GM20000 (cell line): ENCODE measurements at places on chromosomes 5 and 9.
A peak's percentile ranks its signal among the peaks of the same experiment; 100 is the strongest.

- DNase-seq, result no peak
These were observed 39.9 kb downstream of the FNIP1 start for GRCh38 chr5:131756942-131757341.

- no peak for DNase-seq
These were observed 127.1 kb downstream of the GOLPH3 start for GRCh38 chr5:32047056-32047455.

- DNase-seq, result no peak
These were observed 57.5 kb upstream of the NCS1 start for GRCh38 chr9:130114741-130115140.

GRCh38 chr9:93173365-93174051 lies 10.4 kb upstream of the WNK2 start:
- DNase-seq, result no peak

- no peak for DNase-seq
These were observed 346.8 kb downstream of the PIK3R1 start for GRCh38 chr5:68562308-68562707.

DNA sequence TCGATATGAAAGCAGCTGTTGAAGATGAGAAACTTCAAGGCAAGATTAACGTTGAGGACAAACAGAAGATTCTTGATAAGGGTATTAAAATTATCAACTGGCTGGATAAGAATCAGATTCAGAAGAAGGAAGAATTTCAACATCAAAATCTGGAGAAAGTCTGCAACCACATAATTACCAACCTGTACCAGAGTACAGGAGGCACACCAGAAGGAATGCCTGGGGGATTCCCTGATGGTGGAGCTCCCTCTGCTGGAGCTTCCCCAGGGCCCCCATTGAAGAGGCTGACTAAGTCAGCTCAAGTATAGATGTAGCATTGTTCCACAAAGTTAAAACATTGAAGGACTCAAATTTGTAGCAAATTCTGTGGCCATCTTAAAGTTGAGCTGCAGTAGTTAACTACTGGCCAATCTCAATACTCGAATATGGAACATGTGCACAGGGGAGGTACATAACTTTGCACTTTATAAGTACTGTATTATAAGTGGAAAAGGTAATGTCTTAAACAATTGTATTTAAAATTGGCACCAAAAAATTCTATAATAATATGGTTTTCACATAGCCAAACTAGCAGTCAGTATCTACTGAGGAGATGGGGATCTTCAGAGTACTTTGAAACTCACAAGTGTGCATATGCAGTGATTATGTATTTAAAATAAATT lies 237.5 kb downstream of the CHSY3 start:
- peak; percentile 29 for DNase-seq

- no peak for DNase-seq
These were observed 13.5 kb downstream of the PCDH1 start for GRCh38 chr5:141864371-141865370.

- DNase-seq, result no peak
These were observed 21.8 kb upstream of the ANKRD33B start for GRCh38 chr5:10542055-10542550.

- no peak for DNase-seq
These were observed at the start of gene TNC for GRCh38 chr9:115117999-115118878. TSS of gene TNC (minus strand) at chr9:115118157. CDS start at chr9:115091018, 27,139 bp downstream.

DNA sequence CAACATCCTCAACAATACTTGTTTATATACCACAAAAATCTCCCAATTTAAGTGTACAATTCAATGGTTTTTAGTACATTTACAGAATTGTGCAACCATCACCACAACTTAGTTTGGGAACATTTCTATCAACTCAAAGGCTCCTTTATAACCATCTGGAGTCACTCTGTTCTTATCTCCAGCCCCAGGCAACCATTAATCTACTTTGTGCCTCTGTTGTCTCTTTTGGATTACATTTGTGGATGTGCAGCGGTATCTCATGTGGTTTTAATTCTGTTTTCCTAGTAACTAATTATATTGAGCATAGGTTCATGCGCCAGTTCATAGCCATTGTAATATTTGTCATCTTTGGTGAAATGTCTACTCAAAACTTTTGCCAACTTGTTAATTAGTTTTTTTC lies 14.4 kb downstream of the ADAMTS19 start:
- no peak for DNase-seq

DNA sequence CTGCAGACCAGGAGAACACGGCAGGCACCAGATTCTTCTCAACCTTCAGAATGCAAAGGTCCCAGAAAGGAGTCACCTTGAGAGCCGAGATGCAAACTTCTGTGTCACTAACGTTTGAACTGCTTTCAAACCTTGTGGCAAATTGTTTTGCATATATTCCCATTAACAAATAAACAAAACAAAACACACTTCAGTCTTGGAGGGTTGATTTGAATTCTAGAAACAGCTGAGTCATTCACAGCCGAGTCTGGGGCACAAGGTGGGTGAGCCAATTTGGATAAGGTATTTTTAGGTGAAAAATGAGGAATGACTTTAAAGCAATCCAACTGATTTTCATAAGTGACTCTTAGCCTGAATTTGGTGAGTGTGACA lies 38.8 kb upstream of the ANKRD33B start:
- DNase-seq, result no peak

DNA sequence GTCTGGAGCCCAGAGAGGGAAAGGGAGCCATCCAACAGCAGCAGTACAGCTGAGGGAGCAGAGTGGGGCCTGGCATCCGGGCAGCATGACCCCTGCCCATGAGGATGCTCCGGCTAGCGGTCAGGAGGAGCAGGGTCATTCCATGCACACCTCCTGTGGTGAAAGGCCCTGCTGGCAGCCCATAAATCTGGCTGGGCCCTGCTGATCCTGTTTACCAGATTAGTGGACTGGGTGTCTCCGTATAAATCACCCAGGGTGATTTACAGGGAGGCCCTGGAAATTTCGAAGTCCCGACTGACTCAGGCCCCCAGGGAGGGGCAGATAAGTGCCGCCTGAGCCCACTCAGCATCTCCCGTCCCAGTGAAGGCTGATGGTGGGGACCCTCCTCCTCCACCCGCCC lies 117.6 kb upstream of the HAND1 start:
- no peak for DNase-seq

- DNase-seq, result no peak
These were observed 35.4 kb downstream of the GPR107 start for GRCh38 chr9:130089141-130089540.

DNA sequence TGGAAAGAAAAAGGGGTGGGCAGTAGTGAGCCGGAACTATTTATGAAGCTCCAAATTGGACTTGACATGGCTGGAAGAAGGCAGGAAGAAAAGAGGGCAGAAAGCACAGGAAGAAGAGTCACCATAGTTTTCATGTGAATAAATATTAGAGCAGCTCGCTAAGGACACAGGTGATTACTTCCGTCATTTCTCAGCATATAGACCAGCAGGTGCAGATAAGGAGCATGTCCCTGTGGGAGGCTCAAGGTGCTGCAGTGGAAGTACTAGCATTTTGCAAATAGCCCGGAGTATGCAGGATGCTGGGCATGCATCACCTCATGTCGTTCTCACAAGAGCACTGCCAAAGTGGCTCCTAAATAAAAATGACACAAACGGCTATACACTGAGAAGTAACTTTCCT lies 71.3 kb upstream of the HTR4 start:
- DNase-seq, result no peak

DNA sequence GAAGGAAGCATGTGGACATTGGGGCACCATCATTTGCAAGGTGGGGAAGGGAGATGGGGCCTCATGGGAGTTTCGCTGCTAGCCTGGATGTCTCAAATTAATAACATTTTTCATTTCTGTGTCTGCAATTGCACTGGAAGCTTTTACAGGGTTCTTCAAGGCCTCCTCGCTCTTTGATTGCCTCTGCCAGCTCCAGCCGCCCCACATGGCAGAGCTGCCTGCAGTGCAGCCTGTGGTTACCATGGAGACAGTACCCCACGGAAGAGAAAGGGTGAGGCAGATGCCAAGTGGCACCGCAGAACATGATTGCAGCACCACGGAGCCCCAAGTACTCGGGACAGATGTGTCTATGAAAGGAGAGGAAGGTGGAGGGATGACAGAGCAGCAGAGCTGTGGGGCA lies 25.4 kb downstream of the CTNND2 start:
- no peak for DNase-seq

DNA sequence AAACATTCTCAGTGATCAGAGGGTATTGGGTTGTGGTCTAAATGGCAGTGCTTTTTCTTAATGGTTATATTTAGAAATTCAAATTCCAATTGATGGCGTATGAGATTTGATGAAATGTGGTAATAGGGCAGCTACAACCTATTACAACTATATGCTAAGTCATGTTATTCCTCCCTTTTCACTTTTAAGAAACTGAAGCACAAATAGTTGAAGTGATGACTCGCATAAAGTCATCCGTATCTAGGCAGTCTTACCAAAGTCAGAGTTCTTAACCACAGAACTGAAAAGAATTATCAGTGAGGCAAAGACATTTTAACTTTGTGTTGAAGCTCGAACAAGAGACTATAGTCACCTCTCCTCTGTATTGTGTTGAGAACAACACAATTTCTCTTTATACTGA lies 28.2 kb downstream of the C9orf152 start:
- DNase-seq, result no peak

GRCh38 chr5:82534986-82535385 lies 256.8 kb upstream of the RPS23 start:
- DNase-seq, result no peak

DNA sequence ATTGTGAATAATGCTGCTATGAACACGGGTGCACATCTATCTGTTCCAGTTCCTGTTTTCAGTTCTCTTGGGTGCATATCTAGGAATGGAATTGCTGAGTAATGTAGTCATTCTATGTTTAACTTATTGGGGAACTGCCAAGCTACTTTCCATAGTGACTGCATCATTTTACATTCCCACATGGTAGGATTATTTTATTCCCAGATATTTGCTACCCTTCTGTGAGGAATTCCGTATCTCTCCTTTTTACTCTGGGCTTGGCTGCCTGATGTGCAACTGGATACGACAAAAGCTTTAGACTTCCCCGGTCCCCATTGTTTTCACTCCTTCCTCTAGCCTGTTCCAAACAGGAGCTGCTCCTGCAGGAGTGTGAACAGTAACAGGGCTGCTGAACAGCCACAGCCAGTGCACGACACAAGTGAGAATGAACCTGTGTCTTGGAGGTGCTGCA lies 7.2 kb downstream of the TAS2R1 start:
- DNase-seq, result no peak

- no peak for DNase-seq
These were observed 5.6 kb upstream of the LCN2 start for GRCh38 chr9:128143525-128144238.

GRCh38 chr9:107059220-107059619 lies 196.3 kb downstream of the ZNF462 start:
- DNase-seq, result no peak

- DNase-seq, result no peak
These were observed 5.8 kb downstream of the HNRNPAB start for GRCh38 chr5:178210073-178210535.

DNA sequence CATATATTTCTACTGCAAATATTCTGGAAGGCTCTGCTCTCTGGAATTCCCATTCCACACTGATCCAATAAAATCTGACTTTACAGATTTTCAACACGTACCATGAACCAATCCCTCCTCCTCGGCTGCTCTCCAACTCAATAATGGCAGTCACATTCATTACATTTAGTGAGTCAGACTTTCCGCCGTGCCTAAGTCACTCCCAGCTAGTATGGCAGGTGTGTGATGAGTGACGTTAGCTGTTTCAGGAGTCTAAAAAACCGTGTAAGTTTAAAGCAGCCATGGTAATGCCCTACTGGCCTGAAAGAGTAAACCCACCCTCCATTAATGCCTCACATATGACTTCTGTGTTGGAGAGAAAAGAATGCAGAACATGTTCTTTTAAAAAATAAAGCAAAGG lies 3.3 kb downstream of the FBN2 start:
- no peak for DNase-seq

DNA sequence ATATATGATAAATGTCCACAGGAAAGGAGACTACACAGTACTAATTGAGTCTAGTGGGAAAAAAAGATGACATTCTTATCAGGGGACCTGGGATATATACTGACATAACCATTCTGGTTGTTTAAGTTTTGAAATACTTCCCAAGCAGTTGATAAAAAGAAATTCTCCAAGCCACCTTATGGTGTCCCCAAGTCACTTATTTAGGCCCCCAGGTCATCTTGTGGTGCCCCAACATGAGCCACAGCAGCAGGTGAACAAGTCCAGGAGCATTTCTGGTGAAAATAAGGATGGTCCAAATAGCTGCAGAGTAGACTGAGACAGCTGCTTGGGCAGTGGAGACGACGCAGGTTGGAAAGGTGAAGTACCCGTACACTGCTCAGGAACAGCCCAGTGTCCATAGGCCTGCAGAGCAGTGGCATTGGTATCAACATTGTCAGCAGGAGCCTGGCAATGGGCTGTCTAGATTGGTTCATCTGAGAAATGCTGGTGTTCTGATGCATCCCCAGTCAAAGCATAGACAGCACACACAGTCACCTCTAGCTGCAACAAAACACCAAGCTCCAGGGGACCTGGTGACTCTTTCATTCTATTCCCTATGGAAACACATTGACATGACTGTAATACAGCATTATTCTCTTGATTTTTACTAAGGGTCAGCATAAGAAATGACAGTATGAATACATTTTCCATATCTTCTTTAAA lies 430.6 kb downstream of the NR2F1-AS1 start:
- DNase-seq, result no peak

DNA sequence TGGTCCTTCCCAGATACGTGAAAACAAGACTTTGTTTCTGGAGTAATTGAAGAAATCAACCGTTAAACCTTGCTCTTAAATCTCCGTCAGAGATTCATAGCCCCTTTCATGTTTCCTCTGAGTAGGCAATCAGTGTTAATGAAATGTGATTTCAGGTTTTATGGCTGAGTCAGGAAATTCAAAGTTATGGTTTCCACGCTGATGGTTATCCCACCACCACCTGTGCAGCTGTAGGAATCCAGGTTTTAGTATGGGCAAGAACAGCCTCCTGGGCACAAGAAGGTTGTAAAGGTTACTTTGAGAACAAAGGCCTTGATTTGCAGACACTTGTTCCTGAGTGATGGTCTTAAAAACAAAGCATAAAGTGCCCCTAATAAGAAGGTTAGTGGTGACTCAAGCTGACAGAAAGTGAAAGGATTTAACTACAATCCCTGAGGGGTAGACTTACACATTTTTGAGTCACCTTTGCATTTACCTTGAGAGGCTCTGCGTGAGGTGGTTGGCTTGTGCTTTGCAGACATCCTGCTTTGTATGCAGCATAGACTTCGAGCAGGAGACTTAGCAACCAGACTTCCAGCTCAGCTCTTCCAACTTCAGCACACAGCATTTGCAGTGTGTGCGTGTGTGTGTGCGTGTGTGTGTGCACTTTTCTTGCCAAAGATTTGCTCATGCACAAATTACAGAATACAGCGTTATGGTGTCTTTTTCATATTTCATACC lies 159.6 kb downstream of the TLE4 start:
- DNase-seq, result peak; percentile 30

GRCh38 chr9:90107726-90108655 lies 503.2 kb downstream of the GADD45G start:
- no peak for DNase-seq

GRCh38 chr5:138095100-138095907 lies 11.5 kb downstream of the WNT8A start:
- no peak for DNase-seq
